ENCODE measurements at places on chromosomes 2 and 18.

DNA sequence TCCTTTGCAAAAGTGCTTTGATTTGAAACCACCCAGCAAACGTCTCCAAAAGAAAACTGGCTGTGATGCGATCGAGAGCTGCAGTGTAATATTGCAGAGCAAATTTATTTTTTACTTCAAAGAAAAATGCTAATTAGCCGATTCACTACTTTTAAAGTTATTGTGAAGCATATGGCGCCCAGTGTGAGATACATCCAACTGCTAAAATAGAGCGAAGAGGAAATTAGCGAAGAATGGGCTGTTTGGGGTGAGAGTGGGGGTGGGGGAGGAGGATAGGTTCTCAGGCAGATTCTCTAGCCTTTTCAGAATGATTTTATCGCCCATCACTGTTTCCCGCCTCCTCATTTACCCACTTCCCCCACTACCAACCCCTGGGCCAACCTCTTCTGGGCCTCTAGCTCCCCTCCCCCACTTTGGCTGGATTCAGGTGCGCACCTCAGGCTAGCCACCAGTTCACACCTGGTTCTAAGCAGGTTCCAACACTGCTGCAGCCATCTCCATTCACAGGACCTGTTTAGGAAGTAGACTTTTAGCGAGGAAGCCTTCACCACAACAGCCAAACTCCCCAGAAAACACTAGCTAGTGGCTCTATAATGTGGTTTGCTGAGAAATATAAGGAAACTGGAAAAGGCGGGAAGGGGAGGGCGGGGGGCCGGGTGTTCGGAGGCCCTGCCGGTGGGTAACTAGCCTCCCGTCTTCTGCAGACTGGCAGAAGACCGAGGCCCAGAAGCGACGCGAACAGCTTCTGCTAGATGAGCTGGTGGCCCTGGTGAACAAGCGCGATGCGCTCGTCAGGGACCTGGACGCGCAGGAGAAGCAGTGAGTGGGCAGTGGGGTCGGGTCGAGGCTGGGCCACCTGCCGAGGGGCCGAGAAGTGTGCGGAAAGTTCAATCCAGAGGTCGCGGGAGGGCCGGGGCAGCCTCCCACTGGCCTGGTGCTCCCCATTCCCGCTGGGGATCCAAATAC is 6.0 kb upstream of the OTX1 start:
- DNase-seq, result no peak

DNA sequence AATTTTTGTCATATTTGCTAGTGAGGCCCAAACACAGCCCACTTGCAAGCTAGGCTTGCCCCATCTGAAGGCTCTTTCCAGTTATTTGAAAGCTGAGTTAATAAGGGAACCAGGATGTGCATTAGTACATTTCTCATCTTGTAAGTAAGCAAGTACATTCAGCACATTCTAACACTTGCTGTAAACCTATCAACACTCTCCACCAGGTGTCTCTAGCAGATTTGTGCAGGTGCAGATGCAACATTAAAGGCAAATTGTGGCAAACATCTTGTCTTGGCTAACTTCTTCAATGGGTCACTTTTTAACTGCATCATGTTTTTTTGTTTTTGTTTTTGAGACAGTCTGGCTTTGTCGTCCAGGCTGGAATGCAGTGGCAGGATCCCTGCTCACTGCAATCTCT is 25.3 kb upstream of the MFSD6 start:
- DNase-seq, result peak; percentile 36

- DNase-seq, result no peak
Measured at GRCh38 chr2:141133883-141134282, 996.9 kb downstream of the LRP1B start.

- DNase-seq, result no peak
Measured at GRCh38 chr2:32758232-32758631, 130.4 kb downstream of the TTC27 start.

DNA sequence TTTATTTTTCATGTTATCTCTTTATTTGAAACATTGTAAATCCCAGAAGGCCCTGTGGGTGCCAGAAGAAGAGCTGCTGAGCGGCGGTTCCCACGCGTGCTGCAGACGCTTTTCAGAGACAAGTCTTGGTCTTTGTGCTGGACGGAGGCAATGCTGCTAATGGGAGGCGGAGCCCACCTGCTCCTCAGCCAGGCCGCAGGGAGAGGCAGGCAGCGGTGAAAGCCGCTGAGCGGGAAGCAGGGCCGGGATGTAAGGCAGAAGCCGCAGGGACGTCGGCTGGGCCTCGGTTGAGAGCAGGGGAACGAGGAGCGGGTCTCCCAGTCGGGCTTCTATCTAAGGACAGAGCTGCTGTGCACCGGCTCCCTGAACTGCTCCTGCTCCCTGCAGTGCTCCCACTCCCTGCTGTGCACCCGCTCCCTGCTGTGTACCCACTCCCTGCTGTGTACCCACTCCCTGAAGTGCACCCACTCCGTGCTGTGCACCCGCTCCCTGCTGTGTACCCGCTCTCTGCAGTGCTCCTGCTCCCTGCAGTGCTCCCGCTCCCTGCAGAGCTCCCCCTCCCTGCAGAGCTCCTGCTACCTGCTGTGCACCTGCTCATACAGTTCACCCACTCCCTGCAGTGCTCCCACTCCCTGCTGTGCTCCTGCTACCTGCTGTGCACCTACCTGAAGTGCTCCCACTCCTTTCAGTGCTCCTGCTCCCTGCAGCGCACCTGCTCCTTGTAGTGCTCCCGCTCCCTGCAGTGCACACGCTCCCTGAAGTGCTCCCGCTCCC is 16.4 kb downstream of the TMEM18 start:
- no peak for DNase-seq

DNA sequence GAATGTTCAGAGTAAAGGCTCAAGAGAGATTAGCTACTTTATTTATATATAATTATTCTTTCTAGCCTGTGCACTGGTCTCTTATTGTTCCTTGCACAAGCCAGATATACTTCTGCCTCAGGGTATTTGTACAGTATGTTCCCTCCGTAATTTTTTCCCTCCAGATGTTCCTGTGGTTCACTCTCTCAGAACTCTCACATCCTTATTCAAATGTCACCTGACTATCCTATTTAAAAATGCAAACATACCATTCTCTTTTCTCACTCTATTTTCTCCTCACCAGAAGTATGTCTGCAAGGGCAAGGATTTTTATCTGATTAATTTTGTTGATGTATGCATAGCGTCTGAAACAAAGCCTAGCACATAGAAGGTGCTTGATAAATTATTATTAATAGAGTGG is 64.0 kb upstream of the CERS6 start:
- no peak for DNase-seq

- no peak for DNase-seq
Measured at GRCh38 chr2:148557844-148558436, 86.6 kb upstream of the EPC2 start.

- DNase-seq, result no peak
Measured at GRCh38 chr2:25363733-25364132, 22.0 kb upstream of the DNMT3A start.

GRCh38 chr2:98498703-98499440 is 54.2 kb downstream of the INPP4A start:
- DNase-seq, result no peak

- no peak for DNase-seq
Measured at GRCh38 chr18:70453058-70453775, 164.4 kb downstream of the SOCS6 start.

DNA sequence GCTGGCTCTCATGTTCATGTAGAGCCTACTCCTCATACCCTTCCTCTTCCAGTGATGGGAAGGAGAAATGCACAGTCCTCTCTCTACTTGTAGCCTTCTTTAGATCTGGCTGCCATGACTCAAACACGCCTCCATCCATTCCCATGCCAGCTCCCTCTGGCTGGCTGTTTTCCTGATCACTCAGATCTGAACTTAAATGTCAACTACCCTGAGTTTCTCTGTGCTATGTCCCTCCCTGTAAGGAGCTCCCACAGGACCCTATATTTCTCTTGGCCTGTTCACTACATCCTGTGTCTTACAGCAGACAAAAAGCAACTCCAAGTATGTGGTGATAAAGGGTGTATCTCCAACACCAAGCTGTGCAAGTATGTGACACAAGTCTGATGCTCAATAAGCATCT is 152.4 kb downstream of the TCF4 start:
- DNase-seq, result no peak

- DNase-seq, result no peak
Measured at GRCh38 chr18:59270689-59271257, 2.5 kb downstream of the RAX start.

GRCh38 chr2:124886216-124886615 is 861.1 kb downstream of the CNTNAP5 start:
- no peak for DNase-seq

GRCh38 chr2:183224948-183225347 is 100.7 kb downstream of the NUP35 start:
- DNase-seq, result no peak

DNA sequence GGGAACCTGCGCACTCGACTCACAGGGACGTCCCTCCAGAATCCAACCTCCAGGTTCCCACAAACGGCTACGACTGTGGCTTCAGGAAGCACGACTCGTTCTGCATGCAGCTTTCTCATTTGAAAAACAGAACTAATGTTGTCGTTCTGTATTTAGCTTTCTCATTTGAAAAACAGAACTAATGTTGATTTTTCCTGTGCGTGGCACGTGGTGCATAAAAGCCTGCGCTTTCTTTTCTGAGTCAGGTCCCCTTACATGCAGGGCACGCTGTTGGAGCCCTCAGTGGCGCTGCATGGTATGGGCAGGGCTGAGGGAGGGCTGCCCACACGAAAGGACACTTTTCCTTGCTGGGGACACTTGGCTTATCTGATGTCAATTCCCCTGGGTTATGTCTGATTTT is 124.3 kb downstream of the TMEM18 start:
- no peak for DNase-seq

- no peak for DNase-seq
Measured at GRCh38 chr2:105828558-105828957, 83.8 kb downstream of the NCK2 start.

DNA sequence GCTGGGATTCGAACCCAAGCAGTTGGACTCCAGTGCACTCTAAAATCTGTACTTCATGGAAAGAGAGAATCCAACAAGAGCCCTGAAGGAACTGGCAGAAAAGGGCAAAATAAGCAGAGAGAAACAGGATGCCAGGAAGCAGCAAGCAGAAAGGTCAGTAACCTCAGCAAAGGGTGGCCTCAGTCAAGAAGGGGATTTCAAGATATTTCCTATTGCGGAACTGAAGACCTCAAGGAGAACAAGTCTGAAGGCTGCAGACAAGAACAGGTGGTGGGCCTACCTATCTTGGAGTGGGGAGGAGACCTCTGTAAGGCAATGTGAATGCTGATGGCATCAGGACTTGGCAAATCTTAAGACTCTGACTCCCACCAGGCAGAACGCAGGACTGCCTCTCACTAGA is 20.1 kb upstream of the MREG start:
- DNase-seq, result no peak

GRCh38 chr2:15159751-15160177 is 401.4 kb downstream of the NBAS start:
- DNase-seq, result peak; percentile 62

DNA sequence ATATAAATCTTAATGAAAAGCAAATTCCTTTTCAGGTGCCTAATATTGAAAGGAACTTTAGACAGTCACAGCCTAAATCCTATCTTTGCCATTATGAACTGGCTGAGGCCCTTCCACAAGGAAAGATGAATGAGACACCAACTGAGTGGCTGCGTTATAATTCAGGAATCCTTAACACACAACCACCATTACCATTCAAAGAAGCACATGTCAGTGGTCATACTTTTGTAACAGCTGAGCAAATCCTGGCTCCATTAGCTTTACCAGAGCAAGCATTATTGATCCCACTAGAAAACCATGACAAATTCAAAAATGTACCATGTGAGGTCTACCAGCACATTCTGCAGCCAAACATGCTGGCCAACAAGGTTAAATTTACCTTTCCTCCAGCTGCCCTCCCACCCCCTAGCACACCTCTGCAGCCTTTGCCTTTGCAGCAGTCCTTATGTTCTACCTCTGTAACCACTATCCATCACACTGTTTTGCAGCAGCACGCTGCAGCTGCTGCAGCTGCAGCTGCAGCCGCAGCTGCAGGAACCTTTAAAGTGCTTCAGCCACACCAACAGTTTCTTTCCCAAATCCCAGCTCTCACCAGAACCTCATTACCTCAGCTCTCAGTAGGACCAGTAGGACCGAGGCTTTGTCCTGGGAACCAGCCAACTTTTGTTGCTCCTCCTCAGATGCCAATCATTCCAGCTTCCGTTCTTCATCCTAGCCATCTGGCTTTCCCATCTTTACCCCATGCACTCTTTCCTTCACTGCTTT is 340.1 kb downstream of the ZNF804A start:
- no peak for DNase-seq

DNA sequence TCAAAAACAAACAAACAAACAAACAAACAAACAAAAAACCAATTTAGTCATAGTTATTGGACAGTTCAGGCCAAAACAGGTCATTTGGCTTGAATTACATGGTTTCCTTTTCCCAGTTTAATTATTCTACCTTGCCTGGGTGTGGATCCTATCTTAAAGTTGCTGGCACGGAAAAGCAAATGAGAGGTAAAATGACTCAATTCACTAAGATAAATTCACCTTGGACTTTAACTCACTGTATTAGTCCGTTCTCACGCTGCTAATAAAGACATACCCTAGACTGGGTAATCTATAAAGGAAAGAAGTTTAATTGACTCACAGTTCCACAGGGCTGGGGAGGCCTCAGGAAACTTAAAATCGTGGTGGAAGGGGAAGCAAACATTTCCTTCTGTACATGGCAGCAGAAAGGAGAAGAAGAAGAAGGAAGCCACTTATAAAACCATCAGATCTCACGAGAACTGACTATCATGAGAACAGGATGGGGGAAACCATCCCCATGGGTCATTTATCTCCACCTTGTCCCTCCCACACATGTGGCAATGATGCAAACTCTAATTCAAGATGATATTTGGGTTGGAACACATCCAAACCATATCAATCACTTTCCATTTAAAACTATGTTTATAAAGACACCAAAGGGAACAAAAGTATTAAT is 22.5 kb upstream of the TRAPPC8 start:
- DNase-seq, result no peak

DNA sequence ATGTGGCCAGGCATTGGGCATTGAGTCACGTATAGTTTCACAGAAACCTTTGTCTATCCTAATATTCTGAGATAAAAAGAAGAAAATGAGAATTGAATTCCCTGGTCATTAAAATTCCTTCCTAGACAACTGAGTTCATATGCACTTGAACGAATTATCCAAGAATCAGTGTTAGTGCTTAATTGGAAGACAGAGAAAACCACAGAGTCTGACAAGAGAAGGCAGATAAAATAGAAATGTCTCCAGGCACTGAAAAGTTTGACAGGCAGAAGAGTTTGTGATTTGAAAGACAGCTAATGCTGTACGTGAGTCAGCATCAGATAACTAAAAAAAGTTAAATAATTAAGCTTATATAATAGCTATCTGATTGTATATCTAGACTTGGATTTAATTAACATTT is 47.7 kb upstream of the TRIB2 start:
- DNase-seq, result no peak
